ENCODE measurements at places on chromosomes 12 and 14.

- peak; percentile 40 for DNase-seq
Observed at GRCh38 chr14:50830044-50830931, 674 bp downstream of the NIN start.

GRCh38 chr12:75944097-75944904 lies 87.3 kb downstream of the PHLDA1 start:
- peak; percentile 91 for DNase-seq

- DNase-seq = no peak
Observed at GRCh38 chr14:31530136-31530535, 31.1 kb upstream of the NUBPL start.

DNA sequence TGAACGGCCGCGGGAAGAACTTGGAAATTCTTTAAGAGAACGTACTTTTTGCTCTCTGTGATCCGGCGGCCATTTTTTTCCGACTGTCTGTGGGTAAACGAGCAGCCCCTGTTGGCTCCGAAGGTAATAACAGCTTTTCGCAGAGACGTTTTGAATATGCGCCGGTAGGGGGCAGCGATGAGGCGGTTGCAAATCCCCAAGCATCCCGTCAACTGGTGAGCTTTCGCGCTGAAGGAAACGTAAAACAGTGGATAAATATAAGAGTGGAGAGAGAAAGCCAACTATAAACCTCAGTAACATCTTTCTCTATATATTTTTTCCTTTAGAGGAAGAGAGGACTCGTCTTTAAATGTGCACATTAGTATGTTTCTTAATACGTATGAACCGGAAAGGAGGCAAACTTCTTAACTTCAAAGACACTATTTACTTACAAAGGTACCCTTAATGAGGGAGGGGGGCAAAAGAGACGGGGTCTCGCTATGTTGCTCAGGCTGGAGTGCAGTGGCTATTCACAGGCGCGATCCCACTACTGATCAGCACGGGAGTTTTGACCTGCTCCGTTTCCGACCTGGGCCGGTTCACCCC lies 9.6 kb upstream of the NEMF start:
- peak; percentile 83 for DNase-seq

DNA sequence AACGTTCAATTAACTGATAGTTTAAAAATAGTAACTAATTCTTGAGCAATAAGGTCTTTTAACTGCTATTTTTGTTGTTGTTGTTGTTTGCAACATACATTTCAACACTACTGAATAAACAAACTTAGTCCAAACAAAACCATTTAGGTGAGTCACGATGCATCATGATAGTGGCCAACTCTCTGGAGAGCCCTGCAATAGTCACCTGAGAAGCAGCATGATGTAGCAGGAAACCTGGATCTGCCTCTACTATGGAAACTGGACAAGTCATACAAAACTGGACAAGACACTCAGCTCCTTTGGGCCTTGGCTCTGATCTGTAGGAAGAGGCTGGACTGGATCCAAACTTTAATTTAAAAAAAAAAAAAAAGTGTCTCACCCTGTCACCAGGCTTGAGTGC lies 117.3 kb downstream of the MED13L start:
- no peak for DNase-seq

DNA sequence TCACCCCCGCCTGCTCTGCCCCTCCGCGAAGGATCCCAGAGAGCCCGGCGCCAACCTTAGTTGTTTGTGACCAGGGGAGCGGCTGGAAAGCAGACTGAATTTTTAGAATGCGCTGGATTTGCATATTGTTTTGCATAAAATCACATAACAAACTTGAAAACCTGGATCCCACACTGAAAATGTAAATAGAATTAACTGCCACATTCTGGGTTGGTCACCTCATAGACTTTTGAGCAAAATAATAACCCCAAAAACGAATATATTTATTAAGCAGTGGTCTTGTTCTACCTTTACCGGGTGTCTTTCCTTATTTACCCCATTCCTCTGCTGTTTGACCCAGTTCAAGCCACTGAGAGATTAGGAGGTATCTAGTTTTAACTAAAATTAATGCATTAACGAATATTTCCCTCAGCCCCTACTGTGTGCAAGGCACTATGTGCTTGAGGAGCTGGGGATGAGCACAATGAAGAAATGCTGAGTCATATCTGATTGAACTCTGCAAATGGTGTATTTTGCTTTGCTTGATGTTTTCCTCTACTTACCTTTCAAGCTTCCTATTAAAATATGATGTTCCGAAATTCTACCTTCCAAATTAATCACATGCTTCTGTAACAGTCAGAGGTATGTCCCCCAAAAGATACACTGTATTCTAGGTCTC lies 438 bp upstream of the EGLN3 start:
- no peak for DNase-seq

- peak; percentile 38 for DNase-seq
Observed at GRCh38 chr12:1435456-1435855, 158.9 kb downstream of the FBXL14 start.

DNA sequence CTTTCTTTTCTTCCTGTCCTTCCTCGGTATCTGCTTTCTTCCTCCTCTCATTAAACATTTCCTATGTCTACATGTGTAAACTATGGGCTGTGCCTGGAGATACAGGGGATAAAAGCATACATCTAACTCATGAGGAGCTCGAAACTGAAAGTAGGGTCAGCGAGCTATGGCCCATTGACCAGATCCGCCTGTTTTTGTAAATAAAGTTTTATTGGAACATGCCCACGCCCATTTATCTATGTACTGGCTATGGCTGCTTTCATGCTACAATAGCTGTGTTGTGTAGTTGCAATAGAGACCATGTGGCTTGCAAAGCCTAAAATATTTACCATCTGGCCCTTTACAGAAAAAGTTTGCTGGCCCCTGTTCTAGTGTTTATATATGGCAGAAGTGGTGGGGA lies 500.8 kb upstream of the GARIN6 start:
- no peak for DNase-seq

DNA sequence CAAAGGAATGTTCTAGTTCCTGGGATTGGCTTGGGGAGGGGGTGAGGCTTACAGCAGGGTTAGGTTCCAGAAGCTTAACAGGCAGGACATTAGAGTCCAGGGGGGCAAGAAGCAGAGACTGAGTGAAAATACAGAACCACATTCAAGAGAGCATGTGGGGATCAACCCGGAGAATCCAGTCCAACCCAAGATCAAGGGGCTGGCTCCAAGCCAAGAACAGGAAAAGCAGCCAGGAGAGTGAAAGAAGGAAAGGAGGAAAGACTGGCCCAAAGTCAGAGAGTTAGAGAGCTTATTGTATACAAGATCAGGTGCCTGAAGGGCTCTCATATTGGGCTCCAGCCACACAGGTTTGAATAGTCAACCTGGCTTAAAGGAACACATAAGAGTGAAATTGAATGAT lies 190.3 kb upstream of the CDKN3 start:
- DNase-seq = peak; percentile 31

Measured in HT-29 (cell line).